Skeletal muscle tissue (tissue), 5 donors: ENCODE measurements at places on chromosomes 6 and 20. TPM values are rescaled to one million over a fixed set of nuclear protein-coding genes. Genes with fewer than 3 reads are reported as not detected.

C20orf141 gene
- not detected for total RNA-seq

PDYN gene
- total RNA-seq = not detected

PLAGL2 gene
- total RNA-seq = 2.1 TPM

TNNC2 gene
- total RNA-seq = 2,844 TPM

MAS1 gene
- total RNA-seq = under 0.01 TPM

C20orf144 gene
- not detected for total RNA-seq

SLC22A16 gene
- total RNA-seq = 1.0 TPM

DDR1 gene
- total RNA-seq = 40.7 TPM

MTFR2 gene
- total RNA-seq = 0.52 TPM

HLA-DQA1 gene
- 1.0 TPM for total RNA-seq

MYCT1 gene
- total RNA-seq = 12.0 TPM

ADGB gene
- total RNA-seq = not detected

TGM2 gene
- 7.3 TPM for total RNA-seq

RGS17 gene
- total RNA-seq = under 0.01 TPM

TNXB gene
- 130 TPM for total RNA-seq

SPATA25 gene
- 2.6 TPM for total RNA-seq

CAGE1 gene
- total RNA-seq = not detected

TULP1 gene
- 0.52 TPM for total RNA-seq

TRERF1 gene
- 3.7 TPM for total RNA-seq

HSD17B8 gene
- total RNA-seq = 15.7 TPM

ZNF165 gene
- total RNA-seq = under 0.01 TPM

OPRM1 gene
- total RNA-seq = not detected

CD24 gene
- total RNA-seq = 16.7 TPM

SULF2 gene
- total RNA-seq = 32.9 TPM

ADGRF4 gene
- total RNA-seq = not detected

HLA-F gene
- total RNA-seq = 12.0 TPM

HLA-DQB1 gene
- 7.8 TPM for total RNA-seq

LY6G6C gene
- not detected for total RNA-seq

PBOV1 gene
- not detected for total RNA-seq

CYP39A1 gene
- total RNA-seq = 6.3 TPM

VGLL2 gene
- 17.7 TPM for total RNA-seq

DLL1 gene
- total RNA-seq = 13.6 TPM

POPDC3 gene
- total RNA-seq = 52.2 TPM

DSP gene
- 3.1 TPM for total RNA-seq

PRRT1 gene
- not detected for total RNA-seq

LAMA5 gene
- total RNA-seq = 14.1 TPM

SPATS1 gene
- total RNA-seq = not detected

MAP7 gene
- total RNA-seq = under 0.01 TPM
